DMS 273 treated with DMSO at 0.1 percent for 48 hours (cell line): ENCODE measurements at places on chromosomes 6 and 20.
A peak's percentile ranks its signal among the peaks of the same experiment; 100 is the strongest.

GRCh38 chr6:42453654-42454427, 2.1 kb upstream of the TRERF1 start:
- DNase-seq = no peak

GRCh38 chr6:88006557-88006956, 41.1 kb upstream of the SPACA1 start:
- no peak for DNase-seq

DNA sequence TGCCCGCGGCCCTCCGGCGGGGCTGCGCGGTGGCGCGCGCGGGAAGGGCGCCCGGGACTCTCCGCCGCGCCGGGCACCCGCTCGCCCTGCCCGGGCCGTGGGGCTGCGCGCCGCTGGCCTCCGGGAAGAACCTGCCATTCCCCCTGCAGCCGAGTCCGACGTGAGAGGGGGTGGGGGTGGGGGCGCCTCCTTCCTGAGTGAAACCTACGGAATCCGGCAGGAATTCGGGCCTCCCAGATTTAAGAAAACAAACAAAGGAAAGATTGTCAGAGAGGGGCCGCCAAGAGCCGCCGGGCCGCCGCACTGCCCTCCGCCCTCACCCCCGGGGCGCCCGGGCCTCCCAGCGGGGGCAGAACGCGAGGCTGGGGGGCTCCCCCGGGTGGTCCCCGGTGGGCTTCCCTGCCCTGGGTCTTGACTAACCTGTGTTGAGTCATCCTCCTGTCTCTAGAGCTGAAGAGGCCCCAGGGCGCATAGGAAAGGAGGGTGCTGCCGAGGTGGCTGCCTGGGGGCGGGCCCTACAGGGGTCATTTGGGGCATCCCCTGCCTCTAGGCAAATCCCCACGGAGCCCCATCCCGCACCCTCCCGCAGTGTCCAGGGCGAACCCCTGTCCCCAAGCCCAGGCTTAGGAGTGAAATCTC, 42.2 kb upstream of the FOXP4 start:
- no peak for DNase-seq

DNA sequence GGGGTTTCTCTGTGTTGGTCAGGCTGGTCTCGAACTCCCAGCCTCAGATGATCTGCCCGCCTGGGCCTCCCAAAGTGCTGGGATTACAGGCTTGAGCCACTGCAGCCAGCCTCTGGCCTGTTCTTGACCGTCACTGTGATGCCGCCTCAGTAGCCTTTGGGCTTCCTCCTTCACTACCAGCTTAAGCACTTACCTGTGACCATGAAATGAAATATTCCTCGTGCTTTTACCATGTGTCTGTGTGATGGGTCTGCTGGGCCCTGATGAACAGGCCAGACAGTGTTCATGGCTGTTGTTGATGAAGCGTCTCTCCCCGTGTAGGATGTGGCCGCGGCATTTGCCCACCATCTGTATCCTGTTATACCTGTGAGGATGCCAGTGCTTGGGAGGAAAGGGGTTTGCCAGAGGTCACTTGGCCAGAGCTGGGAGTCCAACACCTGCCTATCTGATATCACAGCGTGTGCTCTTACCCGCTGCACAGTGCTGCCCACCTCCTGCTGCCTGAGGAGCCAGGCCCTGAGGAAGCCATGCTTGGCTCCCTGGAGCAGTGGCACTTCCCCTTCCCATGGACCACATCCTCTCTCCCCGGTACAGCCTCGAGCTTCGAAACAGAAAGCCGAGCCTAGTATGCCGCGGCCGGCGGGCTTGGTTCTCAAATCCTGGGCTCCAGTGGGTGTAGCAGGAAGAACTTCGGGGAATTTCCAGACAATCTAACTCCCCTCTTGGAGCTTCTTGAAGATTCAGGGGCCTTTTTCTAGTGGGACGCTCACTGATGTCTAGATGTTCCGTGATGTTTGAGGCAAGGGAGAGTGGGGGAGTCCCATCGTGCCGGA, 167.9 kb downstream of the ZDHHC14 start:
- no peak for DNase-seq

DNA sequence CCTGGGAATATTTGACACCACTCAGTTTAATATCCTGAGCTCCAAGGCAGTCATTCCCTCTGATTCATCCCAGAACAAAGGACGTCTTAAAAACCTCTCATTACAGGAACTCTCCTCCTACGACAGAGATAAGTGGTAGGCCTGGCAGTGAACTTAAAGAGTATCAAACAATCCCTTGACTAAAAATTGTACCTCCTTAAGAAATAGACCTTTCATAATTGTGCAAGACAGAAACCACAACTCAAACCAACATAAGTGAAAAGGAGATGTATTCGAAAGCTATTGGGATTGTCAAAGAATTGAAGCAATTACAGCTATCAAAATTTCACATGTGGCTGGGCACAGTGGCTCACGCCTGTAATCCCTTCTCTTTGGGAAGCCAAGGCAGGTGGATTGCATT, 19.1 kb upstream of the BNIP5 start:
- no peak for DNase-seq

DNA sequence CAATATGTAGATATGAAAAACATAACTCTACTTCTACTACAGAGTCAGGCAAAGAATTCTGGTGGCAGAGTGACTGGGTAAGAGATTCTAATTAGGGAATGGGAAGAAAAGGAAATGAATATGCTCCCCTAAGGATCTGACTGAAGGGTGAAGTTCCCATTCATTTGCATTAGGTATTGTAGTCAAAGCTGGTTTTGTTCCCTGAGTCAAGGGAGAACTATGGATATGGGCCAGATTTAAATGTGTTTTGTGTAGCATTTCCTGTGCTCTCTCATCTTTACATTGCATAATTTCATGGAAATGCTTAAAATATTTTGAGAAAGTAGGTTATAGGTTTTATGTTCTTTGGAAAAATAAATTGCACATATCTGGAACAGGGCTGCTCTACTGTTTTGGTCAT, 299.7 kb downstream of the BTBD3 start:
- no peak for DNase-seq

- no peak for DNase-seq
These were observed 14.5 kb upstream of the PI16 start for GRCh38 chr6:36940027-36940426.

GRCh38 chr20:45765307-45765875, 26.3 kb downstream of the WFDC3 start:
- no peak for DNase-seq

DNA sequence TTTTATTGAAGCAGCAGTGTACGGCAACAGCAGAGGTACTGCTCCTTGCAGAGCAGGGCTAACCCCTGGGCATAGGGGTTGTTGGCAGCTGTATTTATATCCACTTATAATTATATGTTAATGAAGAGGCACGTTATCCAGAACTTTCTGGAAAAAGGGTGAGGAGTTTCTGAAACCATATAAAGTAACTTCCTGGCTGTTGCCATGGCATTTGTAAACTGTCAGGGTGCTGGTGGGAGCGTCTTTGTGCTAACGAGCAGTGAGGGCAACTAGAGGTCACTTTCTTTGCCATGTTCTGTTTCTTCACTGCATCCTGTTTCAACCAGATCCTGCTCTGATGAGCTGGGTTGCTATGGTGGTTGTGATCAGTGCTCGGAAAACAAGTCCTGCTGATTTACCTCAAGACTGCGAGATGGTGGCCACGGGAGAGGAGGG, 11.1 kb upstream of the ARFGEF2 start:
- no peak for DNase-seq

GRCh38 chr6:99813565-99813964, 180.5 kb downstream of the MCHR2 start:
- no peak for DNase-seq

DNA sequence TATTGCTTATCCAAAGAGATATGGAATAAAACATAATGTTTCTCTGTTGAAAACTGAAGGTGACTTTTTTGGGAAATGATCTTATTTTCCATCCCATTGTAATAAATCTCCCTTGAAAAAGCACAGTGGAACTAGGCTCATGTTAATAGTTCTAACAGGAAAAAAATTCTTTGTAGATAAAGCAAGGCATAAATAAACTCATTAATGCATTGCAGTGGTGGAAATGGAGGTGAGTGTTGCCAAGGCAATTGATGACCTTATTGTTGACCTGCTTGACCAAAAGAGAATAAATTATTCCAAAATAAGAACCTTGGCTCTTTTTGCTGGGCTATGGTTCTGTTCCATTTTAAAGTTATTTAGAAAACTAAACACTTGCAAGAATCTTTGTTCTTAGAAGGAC, 55.2 kb downstream of the TRMT11 start:
- no peak for DNase-seq

DNA sequence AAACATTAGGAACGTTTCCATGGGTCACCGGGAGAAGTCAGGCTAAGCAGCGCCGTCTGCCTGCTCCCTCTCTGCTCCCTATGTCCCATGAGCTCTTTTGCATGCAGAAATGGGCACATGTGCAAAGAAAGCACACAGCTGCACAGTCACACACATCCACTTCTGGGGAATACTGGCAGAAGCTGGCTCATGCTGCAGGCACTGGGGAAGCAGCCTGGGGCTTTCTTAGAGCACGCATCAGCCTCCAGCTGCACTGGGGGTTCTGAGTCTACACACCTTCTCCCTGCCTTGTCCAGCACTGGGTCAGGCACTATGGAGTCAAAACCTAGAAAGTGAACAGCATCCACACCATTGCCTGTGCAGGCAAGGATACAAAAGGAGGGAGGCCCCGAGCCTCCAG, 76.1 kb upstream of the FOXQ1 start:
- DNase-seq = no peak

GRCh38 chr6:162964488-162965140, 236.8 kb downstream of the PACRG start:
- peak; percentile 17 for DNase-seq

- no peak for DNase-seq
These were observed 20.0 kb downstream of the BMP6 start for GRCh38 chr6:7745942-7746341.

DNA sequence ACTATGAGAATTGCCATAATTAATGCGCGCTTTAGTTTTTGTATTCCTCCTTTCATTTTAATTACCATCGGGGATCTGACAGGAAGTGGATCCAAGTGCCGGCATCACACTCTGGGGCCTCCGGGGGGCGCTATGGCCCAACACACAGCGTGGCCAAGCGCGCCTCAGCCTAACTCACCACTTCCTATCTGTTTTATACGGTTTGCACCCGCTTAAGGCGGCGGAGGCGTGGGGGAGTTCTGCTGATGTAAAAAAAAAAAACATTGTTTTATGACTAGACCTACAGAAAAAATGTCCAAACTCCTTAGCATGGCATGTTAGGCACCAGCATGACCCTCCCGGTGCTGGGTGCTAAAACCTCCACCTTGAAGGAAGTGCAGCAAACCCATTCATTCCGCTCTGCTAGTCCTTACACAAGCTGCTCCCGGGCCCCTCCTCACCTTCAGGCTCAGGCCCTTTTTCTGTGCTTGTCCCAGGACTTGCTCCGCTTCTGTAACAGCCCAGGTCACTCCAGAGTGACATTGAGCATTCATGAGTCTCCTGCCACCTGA, 4.5 kb upstream of the EBF4 start:
- no peak for DNase-seq

DNA sequence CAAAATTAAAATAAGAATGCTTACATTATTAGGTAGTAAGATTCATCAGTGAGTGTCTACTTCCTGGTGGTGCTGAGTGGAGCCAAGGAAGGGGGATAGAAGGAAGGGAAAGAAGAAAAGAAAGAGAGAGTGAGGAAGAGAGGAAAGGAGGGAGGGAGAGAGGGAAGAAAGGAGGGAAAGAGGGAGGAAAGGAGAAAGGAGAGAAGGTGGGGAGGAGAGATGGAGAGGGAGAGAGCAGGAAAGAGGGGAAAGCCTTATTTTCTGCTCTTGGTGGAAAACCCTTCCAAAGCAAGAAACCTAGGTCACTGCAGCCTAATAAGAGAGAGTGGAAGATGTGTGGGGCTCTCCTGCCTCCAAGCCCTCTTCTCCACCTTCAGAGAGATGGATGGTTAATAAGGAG, 90.2 kb upstream of the EEF1E1 start:
- no peak for DNase-seq

DNA sequence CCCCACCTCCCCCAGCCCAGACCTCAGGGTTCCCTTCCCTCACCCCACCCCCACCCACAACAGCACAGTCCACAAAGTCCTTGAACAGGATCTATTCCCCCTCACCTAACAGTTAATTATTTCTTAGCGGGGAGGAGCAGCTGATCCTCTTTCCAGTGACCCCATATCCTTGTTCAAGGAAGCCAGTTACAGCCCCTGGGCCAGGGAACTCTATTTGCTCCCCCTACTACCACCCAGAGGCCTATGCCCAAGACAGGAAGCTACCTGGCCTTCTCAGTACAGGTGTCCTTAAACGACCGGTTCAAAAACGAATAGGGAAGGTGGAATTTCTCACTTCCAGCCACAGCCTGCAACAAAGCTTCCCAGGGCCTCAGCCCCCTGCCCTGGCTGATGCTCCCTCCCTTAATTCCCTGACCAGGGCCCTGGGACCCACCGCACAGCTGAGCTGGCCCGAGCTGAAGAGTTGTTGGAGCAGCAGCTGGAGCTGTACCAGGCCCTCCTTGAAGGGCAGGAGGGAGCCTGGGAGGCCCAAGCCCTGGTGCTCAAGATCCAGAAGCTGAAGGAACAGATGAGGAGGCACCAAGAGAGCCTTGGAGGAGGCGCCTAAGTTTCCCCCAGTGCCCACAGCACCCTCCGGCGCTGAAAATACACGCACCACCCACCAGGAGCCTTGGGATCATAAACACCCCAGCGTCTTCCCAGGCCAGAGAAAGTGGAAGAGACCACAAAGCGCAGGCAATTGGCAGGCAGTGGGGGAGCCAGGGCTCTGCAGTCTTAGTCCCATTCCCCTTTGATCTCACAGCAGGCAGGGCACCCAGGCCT, 778 bp downstream of the MCCD1 start:
- DNase-seq = no peak

DNA sequence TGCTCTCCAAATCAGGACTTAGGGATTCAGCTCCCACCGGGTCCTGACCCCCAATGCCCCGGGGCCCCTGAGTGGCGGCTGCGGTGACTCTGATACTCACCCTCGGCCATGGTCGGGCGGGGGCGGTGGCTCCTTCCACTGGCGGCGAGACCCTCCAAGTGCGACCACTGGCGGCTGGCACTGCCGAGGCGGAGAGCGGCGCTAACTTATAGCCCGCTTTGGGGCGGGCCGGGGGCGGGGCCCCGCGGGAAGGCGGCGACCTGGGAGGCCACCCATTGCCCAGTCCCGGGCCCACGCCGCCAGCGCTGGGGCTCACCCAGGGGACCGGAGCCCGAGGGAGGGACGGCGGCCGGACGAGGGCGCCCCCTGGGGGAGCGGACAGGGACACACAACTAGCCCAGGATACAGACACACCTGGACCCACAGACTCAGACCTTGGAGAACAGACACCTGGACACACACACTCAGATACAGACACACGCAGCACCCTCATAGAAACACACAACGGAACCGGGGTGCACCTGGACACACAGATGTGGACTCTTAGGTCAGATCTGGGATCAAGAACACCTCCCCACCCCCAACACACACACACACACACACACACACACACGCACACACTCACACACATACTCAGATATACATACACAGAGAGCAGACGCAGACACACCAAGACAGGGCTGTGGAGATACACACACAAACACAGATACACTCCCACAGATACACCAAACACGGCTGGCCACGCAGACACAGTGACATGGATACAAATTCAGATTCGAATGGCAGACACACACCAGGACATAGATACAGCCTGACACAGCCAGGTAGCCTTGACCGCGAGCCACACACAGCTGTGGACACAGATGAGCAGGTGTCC, at the start of gene TGM2:
TGM2 (minus strand) TSS at position 182 of the 877 bp plus-strand sequence; CDS start at position 110, 72 bp downstream.
- DNase-seq = no peak

GRCh38 chr6:41524634-41525011, 21.6 kb upstream of the FOXP4 start:
- DNase-seq = no peak

- DNase-seq = no peak
These were observed 7.1 kb downstream of the OVOL2 start for GRCh38 chr20:18050628-18051027.
